HFFc6 (cell line): ENCODE measurements at places on chromosomes 5 and 9. TPM values are rescaled to one million over a fixed set of nuclear protein-coding genes. Genes with fewer than 3 reads are reported as not detected.

GPR151 gene
- not detected in 3 replicates for total RNA-seq

PDE4D gene
- 1.3 to 6.0 TPM (median 2.3 TPM) in 3 replicates for total RNA-seq

PLCXD3 gene
- 0.05 TPM in 1 of 3 replicates, not detected in the others for total RNA-seq

CENPH gene
- 9.3 to 20.9 TPM (median 17.1 TPM) in 3 replicates for total RNA-seq

IRGM gene
- total RNA-seq, result not detected in 2 replicates

- peak; percentile 25 for DNase-seq
These were observed 7.3 kb downstream of the NRARP start for GRCh38 chr9:137294681-137295237.

- no peak for DNase-seq
These were observed 12.6 kb downstream of the PLGRKT start for GRCh38 chr9:5425006-5425628.

DNA sequence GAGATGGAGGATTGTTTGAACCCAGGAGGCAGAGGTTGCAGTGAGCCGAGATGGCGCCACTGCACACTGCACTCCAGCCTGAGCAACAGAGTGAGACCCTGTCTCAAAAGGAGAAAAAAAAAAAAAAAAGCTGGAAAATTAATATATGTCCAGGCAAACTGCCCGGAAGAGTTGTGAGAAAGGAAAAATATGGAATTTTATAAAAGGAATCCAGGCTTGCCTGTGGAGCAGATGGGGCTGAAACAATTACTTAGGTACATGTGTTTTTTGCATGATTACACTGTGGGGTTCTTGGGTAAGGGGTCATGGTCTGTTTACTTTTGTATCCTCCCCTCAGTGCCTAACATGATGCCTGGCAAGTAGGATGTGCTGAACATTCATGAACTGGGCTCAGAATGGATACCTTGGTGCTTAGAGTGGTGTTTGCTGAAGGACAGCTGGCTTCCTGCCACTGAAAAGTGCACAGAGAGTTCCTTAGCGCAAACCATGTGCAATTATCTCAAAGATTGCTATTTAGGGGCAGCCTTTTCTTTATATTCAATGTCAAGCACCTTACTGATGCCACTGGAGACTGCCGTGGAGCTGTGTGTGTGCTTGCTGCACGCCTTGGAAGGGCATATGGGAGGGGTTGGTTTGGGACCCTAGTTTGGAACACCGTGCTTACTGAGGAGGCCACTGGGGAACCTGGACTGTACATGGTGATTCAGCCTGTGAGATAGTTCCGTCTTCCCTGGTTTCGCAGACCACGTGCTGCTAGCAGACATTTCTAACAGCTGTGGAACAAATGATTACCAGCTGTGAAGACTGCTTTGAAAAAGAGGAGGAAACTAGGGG, 78.4 kb downstream of the MAP1B start:
- DNase-seq, result peak; percentile 48

GRCh38 chr9:94692601-94693000, 33.9 kb upstream of the AOPEP start:
- no peak for DNase-seq
